GM06990 (cell line): ENCODE measurements at places on chromosomes 3 and 15.

GRCh38 chr15:65421360-65422215 lies 1.2 kb downstream of the IGDCC4 start:
- peak; percentile 52 for DNase-seq

DNA sequence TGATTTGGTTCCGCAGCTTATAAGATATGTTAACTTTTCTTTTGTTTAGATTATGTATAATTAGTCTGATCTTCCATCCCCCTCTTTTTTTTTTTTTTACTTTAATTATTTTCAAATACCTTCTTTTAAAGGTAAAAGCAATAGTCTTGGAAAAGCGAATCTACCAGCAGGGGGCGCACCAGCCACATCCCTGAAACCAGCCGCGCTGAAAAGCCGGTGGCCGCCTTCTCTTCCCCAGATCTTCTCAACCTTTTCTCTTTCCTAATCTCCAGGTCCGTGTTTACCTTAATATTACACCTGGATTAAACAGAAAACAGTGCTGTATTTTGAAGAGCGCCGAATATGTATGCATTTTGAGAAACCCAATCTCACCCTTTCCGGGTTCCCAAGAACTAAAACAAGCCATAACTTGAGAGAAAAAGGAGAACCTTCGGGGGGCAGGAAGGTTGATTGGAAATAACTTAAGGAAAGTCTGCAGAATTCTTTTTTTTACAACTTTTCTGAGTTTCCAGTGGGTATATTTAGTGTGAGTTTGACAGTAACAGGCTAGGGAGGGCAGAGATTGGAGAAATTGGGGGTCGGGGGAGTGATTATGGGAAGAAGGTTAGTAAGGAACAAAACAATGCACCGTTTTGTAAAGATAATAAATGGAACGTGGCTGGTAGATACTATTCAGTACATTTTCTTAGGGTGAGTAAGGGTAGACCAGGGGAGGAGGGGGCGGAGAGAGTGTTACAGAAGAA lies 2.0 kb upstream of the SOX2 start:
- peak; percentile 59 for DNase-seq

DNA sequence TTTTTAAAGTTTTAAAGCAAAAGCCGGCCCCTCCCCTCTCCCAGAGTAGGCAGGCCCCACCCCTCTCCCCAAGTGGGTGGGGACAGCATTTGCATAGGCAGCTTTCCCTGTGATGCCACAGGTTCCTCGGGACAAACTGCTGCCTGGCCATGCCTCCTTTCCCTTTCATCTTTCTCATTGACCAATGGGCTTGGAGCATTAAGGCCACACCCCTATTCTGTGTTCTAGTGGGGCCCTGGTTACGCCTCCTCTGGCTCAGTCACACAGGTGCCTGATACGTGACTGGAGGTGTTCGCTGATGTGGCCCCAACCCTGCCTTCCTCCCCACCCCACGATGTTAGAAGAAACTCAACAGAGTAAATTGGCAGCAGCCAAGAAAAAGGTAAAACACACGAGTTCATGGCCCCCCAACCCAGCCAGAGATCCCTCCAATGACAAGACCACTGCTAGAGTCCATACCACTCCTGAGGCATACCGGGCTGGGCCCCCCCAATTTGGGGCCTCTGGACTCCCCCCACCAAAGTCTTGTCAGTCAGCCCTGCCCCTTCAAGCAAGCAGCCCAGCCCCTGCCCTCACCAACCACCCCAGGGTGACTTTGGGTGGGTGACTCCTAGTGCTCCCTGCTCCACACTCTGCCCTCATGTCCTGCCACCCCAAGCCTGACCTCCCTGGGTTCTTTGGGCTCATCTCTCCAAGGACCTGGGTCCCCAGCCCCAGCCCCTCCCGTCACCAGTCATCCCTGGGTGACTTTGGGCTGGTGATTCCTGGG lies 62.8 kb upstream of the CSPG4 start:
- DNase-seq = no peak

DNA sequence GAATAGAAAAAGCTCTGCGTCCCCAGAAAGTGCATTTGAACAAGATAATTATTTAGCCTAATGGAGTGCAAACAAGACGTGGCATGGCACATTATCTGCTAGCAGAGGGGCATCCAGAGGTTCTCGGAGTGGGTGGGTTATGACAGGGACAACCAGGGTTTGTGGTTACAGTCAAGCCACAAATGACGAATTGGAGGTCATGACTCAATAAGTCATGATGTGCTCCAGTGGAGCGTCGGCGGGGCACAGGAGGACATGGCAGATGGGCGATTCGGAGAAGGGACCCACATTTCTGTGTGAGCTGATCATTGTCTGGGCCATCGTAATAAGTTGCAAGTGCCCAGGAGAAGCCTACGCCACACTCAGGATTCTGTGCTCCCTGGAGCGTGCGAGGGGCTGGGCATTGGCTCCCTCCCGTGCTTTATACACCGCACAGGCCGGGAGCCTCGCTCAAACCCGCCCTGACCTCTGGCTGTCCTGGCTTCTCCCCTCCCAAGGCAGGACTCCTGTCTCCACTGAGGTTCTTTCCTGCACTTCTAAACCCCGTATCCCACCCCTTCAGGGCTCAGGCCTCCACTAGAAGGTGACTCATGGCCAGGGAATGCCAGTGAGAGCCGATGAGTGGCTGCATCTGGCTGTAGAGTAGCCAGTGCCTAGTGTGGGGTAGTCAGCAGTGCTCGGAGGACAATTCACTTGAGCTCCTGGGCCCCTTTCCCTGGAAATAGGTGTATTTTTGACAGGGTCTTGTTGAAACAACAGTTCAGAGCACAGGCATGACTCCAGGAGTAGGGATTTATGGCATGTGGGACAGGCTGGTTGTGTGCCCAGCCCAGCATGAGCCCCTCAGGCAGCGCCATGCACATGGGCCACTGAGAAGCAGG lies 67.4 kb downstream of the GRIP2 start:
- no peak for DNase-seq

DNA sequence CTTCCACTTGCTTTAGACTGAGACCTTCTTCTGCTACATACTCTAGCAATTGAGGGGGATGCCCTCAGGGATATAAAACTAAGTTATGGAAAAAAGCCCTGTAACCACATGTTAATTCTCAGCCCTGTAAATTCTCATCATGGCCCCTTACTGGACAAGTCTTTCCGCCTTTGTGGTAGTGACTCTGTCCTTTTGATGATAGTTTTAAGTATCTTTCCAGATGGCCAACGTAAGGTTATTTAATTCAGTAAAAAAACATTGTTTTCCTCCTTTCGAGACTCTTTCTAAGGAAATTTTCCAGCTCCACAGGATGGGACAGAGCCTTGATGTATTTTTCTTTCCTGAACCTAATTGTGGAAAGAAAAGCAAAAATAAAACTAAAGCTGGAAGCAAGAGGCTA lies 25.3 kb upstream of the TM4SF4 start:
- DNase-seq = no peak

GRCh38 chr15:63065262-63066221 lies 23.0 kb downstream of the TPM1 start:
- DNase-seq = no peak

DNA sequence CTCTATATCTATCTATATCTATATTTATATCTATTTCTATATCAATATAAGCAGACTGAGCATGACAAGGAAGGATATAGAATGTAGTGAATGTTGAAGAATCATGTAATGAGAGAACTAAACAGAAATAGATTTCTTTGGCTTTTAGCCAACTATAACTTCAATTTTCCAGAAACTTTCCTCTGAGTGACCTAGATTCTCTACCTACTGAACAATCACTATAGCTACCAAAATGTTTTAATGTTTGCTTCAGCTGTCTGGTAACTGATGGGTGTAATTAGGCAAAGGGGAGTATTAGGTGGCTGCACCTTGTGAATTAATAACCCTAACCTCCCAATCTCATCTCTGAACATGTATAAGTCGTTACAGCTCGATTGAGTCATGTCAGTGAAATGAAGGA lies 76.4 kb upstream of the ROBO1 start:
- no peak for DNase-seq

GRCh38 chr15:81068516-81068915 lies 65.6 kb upstream of the CFAP161 start:
- DNase-seq = no peak

DNA sequence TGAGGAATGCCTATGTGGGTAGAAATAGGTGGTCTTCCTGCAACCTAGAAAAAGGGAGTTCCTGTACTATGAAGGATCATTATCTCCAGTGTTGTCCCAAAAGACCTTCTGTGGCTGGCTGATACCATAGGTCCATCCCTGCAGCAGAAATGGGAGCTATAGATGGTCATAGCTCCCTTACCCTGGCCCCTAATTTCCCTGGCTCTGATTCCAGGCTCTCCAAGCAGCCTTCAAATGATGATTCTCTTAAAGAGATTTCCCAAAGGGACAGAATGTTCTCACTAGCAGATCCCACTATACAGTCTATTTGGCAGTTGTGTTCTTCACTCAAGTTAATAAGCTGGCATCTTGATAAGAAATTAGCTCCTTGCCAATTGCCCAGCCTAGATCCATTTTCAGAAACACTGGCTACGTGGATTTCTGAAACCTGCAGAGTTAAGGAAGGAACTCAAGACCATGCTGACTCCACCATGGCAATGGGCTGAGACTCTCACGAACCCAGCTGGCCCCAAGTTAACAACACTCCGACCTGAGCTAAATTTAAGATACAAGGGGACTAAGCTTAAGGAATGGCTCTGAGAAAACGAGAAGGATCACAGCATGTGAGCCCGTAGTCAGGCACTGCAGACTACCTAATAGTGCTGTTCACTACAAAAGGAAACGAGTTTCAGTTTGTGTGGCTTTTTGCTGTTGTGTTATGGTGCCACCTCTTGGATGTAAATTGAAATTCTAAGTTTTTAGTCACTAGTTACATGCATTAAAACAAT lies 11.4 kb downstream of the C15orf40 start:
- DNase-seq = no peak

DNA sequence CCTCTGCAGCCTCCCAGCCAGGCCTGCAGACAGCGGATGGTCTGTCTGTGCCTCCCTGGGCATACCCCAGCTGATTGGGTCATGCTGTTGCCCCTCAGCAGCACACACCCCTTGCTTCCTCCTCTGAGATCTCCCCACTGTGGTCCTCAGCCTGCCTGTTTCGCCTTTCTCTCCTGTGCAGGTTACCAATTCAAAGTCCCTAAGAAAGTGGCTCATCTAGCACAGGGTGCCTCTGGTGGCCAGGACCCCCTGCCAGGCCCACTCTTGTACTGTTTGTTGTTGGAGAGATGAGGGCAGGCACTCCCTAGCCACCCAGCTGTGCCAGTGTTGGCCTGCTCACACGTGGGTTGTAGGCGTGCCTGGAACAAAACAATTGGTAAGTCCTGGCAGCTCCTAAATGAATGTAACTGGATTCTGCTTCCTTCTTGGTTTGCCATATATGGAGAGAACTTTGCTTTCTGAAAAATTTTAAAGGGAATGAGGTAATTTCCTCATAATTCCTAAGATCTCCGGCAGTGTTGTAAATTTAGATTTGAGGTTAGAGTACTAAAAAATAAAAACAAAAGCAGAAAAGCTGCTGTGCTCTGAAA lies 213.2 kb upstream of the IL12A start:
- no peak for DNase-seq

DNA sequence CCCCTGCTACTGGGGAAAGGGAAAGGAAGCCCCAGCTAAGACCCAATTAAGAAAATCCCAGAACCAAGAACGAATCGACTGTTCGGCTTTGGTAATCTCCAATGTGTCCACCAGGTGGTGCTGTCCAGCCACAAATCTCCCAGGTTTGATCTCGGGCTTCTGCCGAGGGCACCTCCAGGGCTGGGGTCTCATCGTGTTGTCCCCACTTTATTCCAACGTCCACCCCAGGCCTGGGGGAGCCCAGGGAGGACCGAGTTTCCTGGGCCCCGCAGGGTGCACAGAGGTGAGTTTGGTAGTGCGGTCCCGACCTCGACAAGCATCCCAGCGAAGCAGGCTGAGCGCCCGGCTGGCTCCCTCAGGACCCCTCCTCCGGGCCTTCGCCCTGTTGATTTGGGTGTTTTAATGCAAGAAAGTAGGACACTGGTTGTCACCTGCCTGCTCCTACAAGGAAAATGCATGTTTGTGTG lies 185.1 kb downstream of the GOLGA6L6 start:
- no peak for DNase-seq

GRCh38 chr15:66896611-66897010 lies 168.8 kb upstream of the SMAD3 start:
- no peak for DNase-seq

GRCh38 chr3:43181202-43181821 lies 75.4 kb upstream of the POMGNT2 start:
- DNase-seq = peak; percentile 37

DNA sequence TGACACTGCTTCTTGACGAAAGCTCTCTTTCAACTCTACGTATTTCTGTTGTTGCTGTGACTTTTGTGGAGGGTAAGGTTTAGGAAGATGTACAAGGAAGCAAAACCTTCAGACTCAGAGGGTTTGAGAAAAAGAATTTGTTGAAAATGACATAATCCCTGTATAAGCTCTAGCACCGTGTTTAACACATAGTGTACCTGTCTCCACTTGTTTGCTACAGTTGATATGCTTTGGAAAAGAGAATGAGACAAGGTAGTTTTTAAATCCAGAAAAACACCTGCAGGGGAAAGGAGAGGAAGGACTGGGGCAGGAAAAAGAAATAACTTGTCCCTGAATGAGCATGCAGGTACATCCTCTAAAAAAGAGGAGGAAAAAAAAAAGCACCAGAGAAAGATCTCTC lies 29.6 kb upstream of the CP start:
- no peak for DNase-seq

DNA sequence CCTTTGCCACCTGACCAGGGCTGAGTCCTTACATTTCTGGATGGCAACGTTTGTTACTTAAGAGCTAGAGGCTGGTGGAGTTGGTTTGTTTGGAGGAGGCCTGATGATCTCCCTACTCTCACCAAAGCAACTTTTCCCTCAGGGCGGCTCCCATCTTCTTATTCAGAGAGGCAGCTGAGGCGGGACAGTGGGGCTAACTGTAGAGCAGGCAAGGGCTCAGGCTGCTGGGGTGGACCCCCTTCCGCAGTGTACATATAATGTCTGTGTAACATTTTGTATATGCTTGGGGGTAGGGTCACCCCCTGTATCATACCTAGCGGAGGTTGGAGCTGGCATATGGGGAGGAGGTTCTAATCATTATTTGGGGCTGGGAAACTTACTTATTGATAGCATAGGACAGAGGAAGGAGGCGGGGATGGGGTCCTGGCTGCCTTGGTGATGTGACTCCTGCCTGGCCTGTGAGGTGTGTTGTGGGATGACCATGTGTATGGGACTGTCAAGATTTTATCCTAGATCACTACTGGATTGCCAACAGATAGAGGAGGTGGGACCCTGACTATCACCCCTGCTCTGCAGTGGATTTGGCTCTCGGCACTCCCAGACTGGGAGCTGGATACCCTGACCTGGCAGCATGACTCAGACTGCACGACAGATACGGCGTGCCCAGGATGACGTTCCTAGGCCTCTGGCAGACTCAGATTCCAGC lies 52.5 kb upstream of the UBE2Q2 start:
- no peak for DNase-seq

GRCh38 chr3:88440701-88441100 lies 290.9 kb downstream of the C3orf38 start:
- peak; percentile 53 for DNase-seq

DNA sequence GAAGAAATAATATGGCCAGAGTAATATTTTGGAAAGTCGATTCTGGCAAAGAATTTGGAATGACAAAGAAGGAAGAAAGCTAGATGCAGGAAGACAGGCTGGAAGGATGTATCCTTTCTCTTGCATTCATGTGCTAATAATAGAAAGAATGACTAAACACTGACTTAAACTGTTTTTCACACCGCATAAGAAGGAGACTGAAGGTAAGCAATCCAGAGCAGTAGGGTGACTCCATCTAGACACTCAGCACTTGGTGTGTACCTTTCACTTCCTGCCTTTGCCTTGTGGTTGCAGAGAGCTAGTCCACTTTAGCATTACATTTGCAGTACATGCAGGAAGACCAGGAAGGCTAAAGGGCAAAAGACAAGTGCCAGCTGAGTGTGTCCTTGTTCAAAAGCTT lies 234.6 kb downstream of the RBMS3 start:
- peak; percentile 6 for DNase-seq
